ENCODE measurements at places on chromosomes 1 and 21. TPM values are rescaled to one million over a fixed set of nuclear protein-coding genes. Genes with fewer than 3 reads are reported as not detected.

LRRC38 gene
- not detected for total RNA-seq

ZFP69 gene
- total RNA-seq = 1.1 TPM

GPA33 gene
- total RNA-seq = 0.20 TPM

TOR1AIP2 gene
- 84.1 TPM for total RNA-seq

HNRNPCL1 gene
- not detected for total RNA-seq

BECN2 gene
- total RNA-seq = not detected

CGN gene
- total RNA-seq = 51.4 TPM

S100B gene
- total RNA-seq = not detected

GUCA2A gene
- total RNA-seq = not detected

APOBEC4 gene
- total RNA-seq = not detected

MYOG gene
- not detected for total RNA-seq

ANKRD65 gene
- 1.0 TPM for total RNA-seq

IL23R gene
- total RNA-seq = 0.10 TPM

FCER1A gene
- not detected for total RNA-seq

CHRM3 gene
- total RNA-seq = 1.0 TPM

WLS gene
- 11.2 TPM for total RNA-seq

B3GALT6 gene
- 9.3 TPM for total RNA-seq

NDC1 gene
- total RNA-seq = 5.8 TPM

PRR9 gene
- total RNA-seq = not detected

E2F2 gene
- total RNA-seq = 0.15 TPM

SUMO3 gene
- 32.2 TPM for total RNA-seq

CIART gene
- 5.3 TPM for total RNA-seq

AMPD1 gene
- total RNA-seq = not detected

RNF223 gene
- total RNA-seq = not detected

LCE3E gene
- not detected for total RNA-seq

AUNIP gene
- total RNA-seq = not detected

OVAAL gene
- total RNA-seq = not detected

RGSL1 gene
- not detected for total RNA-seq

VPS26C gene
- 27.7 TPM for total RNA-seq

BNIPL gene
- total RNA-seq = 1.6 TPM

CD53 gene
- 9.3 TPM for total RNA-seq

NUP210L gene
- total RNA-seq = 0.10 TPM

AIRE gene
- total RNA-seq = not detected

EFHD2 gene
- total RNA-seq = 11.4 TPM

KDF1 gene
- total RNA-seq = 2.9 TPM

TCHH gene
- total RNA-seq = 0.08 TPM

NEXN gene
- total RNA-seq = 0.68 TPM

MX2 gene
- total RNA-seq = 0.75 TPM

GSTM1 gene
- not detected for total RNA-seq

HRNR gene
- total RNA-seq = not detected

DCST1 gene
- 0.13 TPM for total RNA-seq

SPRR1B gene
- not detected for total RNA-seq

CD1B gene
- total RNA-seq = not detected

ALG6 gene
- total RNA-seq = 5.4 TPM

CCDC185 gene
- not detected for total RNA-seq
